ENCODE measurements at places on chromosomes 11 and 22. TPM values are rescaled to one million over a fixed set of nuclear protein-coding genes. Genes with fewer than 3 reads are reported as not detected.

Gene NTM
- not detected for total RNA-seq

- H3K4me1 ChIP-seq = peaks cover 80% of the 10 kb centered on the region
- H3K36me3 ChIP-seq = peaks cover 8% of the 10 kb centered on the region
- no peak overlapping the region for H3K27ac ChIP-seq
- no peaks in the 10 kb centered on the region for H3K27me3 ChIP-seq
These were observed 8.5 kb downstream of the MARK2 start for GRCh38 chr11:63847363-63847762.

GRCh38 chr22:36383110-36383581 lies 4.6 kb downstream of the MYH9 start:
- H3K36me3 ChIP-seq = peaks cover 53% of the 10 kb centered on the region
- H3K4me3 ChIP-seq = peak overlapping the region; percentile 45
- peak overlapping the region; percentile 93 for H3K27ac ChIP-seq
- H3K4me1 ChIP-seq = peaks cover 69% of the 10 kb centered on the region
- no peaks in the 10 kb centered on the region for H3K27me3 ChIP-seq

- H3K4me1 ChIP-seq = no peaks in the 10 kb centered on the region
- no peaks in the 10 kb centered on the region for H3K27me3 ChIP-seq
- H3K36me3 ChIP-seq = peaks cover 26% of the 10 kb centered on the region
- no peak overlapping the region for H3K27ac ChIP-seq
- DNase-seq = no peak
- H3K4me3 ChIP-seq = no peak overlapping the region
These were observed 156.8 kb downstream of the WNT11 start for GRCh38 chr11:76049511-76049910.

- DNase-seq = no peak
- no peaks in the 10 kb centered on the region for H3K4me1 ChIP-seq
- H3K4me3 ChIP-seq = no peak overlapping the region
- H3K36me3 ChIP-seq = no peaks in the 10 kb centered on the region
- no peaks in the 10 kb centered on the region for H3K27me3 ChIP-seq
These were observed 150.2 kb downstream of the TYR start for GRCh38 chr11:89327885-89328284.

DNA sequence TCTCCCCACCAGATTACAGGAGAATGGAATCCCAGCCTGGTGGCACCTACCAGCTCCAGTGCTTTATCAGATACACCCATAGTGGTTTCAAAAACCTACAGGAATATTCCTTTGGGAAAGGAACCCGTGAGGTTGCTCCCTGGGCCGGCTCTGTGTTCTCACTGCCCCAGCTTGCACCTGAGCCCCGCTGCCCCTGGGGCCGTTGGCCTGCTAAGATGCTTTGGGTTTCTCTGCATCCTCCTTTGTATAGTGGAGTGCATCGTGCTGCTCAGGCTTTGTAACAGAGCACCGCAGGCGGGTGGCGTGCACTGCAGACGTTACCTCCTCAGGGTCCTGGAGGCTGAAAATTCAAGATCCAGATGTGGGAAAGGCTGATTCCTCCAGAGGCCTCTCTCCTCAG lies 414.1 kb downstream of the BRD1 start:
- no peaks in the 10 kb centered on the region for H3K36me3 ChIP-seq
- H3K27me3 ChIP-seq = peaks cover 11% of the 10 kb centered on the region
- H3K4me1 ChIP-seq = no peaks in the 10 kb centered on the region
- H3K27ac ChIP-seq = no peak overlapping the region

Gene KDM4E
- total RNA-seq = not detected

- H3K27ac ChIP-seq = no peak overlapping the region
- H3K4me3 ChIP-seq = peak overlapping the region; percentile 78
- peak; percentile 81 for DNase-seq
- H3K27me3 ChIP-seq = no peaks in the 10 kb centered on the region
These were observed 27.1 kb upstream of the TMA7B start for GRCh38 chr22:39932918-39933649.

All from activated naive CD4-positive, alpha-beta T cell treated with anti-CD3 and anti-CD28 coated beads for 36 hours (primary cell).